ENCODE measurements at places on chromosomes 13 and 19.
A peak's percentile ranks its signal among the peaks of the same experiment; 100 is the strongest.

GRCh38 chr19:50668416-50668815 is 19.2 kb downstream of the C19orf81 start:
- DNase-seq, result no peak

DNA sequence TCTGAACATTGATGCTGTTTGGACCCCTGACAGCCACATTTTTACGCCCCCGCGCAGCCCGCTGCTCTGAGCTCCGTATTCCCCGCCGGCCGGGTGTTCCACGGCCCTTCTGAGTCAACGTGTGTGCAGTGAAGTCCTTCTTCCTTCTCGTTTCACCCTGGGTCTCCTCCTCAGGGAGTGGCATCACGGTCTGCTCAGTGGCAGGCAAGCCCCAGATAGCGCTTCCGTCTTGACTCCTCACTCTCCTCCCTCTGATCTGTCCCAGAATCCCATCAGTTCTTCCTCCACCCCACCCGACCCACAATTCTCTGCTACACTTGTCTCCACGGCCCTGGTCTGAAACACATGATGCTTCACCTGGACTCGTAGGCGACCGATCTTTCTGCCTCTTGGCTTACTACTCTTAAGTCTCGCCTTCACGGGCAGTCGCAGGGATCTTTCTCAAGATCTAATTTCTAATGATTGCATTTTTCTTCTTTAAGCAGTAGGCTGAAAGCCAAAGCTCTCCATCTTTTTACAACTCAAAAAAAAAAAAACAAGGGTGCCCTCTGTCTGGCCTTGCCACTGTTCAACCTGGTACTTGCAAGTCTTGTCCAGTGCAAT is 33.9 kb downstream of the CCNE1 start:
- peak; percentile 25 for DNase-seq

DNA sequence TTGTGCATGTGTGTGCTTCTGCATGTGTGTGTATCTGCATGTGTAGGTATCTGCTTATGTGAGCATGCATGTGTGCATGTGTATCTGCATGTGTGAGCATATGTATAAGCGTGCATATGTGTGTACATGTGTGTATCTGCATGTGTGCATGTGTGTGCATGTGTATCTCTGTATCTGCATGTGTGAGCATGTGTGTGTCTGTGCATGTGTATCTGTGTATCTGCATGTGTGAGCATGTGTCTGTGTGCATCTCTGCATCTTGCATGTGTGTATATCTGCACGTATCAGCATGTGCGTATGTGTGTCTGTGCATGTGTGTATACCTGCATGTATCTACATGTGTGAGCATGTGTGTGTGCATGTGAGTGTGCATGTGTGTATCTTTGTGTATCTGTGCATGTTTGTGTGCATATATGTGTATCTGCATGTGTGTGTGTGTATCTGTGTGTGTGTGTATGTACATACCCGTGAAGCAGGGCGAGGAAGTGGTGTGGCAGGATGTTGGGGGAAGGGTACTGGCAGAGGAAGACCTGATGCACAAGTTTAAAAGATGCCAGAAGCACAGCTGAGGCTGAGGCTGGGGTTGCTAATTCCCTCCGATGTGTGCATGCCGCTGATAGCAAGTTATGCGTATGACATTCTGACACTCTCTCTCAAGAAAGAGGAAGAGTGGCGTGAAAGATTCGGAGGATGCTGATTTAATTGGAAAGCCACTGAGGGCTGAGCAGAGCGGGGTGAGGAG is 64.2 kb downstream of the TEX29 start:
- DNase-seq, result peak; percentile 12

- no peak for DNase-seq
Measured at GRCh38 chr13:46491641-46492040, 61.3 kb upstream of the LRCH1 start.

- DNase-seq, result no peak
Measured at GRCh38 chr19:10797078-10797477, 38.9 kb downstream of the TMED1 start.

DNA sequence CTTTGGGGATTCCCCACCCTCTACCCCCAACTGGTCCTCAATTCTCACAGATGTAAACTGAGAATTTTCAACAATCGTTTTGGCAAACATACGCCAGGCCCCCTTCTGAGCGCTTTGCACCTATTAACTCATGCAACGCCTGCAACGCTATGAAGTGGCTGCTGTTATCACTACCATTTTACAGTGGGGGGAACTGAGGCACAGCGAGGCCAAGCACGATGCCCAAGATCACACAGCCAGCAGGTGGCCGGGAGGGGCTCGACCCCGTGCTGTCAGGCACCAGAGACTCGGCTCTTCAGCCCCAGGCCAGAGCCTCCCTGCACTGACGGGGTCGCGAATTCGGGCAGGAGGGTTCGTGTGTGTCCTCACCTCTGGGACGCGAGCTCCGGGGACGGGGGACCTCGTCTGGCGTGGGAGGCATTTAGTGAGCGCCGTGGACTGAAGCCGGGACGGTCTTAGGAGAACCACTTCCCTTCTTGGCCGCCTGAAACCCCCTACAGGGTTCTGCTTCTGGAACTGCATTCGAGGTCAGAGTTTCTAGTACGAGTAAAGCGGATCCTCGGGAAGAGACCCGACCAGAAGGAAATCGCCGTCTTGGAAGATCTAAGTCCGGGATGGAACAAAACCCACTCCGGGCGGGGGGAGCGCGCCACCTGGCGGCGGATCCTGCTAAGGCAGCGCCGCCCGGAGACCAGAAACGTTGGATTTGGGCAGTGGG is 21.0 kb downstream of the ZNF114 start:
- peak; percentile 68 for DNase-seq

- DNase-seq, result peak; percentile 48
Measured at GRCh38 chr19:18223860-18224524, 2.2 kb downstream of the PDE4C start.

Data from activated CD4-positive, alpha-beta T cell treated with anti-CD3 and anti-CD28 coated beads, Interleukin-2, Interleukin-6, amounts not matched to agents 100 ng/mL and 50 ng/mL, durations not matched to agents 16 hours and 8 hours (primary cell).